ENCODE measurements at places on chromosomes 2 and 18.

DNA sequence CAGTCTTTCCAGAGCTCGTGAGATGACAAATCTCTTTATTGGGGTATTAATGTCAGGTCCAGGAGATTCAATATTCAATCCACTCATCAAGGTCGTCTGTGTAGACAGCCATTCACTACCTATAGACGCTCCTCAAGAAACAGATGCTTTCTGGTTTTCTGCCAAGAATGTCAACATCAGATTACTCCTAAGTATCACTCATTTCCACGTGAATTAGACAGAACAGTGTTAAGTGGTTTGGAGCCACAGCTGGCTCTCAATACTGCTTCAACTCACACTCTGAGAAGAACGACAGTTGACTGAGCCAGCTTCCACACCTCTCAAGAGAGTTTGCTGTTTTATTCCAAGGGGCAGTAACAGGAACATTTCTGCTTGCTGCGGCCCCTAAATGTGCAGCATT is 113.5 kb upstream of the NEDD4L start:
- DNase-seq = no peak

DNA sequence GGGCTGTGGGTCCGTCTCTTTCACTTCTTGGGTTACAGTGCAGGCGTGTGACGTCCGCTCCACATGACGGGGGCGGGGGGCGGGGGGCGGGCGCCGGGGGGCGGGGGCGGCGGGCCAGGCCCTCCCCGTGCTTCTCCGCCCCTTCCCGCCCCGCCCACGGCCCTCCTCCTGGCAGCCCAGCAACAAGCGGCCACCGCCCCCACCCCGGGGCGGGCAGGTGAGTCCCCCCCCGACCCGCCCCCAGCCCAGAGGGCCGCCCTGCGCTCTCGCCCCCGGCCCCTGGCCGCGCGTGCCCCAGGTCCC is 3.6 kb downstream of the ZNF516 start:
- DNase-seq = peak; percentile 86

DNA sequence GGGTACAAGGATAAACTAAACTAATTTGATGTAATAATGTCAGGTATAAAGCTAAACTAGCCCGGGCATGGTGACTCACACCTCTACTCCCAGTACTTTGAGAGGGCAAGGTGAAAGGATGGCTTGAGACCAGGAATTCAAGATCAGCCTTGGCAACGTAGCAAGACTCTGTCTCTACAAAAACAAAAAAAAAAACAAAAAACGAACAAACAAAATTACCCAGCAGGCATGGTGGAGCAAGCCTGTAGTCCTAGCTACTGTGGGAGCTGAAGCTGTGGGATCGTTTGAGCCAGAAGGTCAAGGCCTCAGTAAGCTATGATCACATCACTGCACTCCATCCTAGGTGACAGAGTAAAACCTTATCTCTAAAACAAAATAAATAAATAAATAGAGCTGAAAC is 131.8 kb upstream of the KYNU start:
- no peak for DNase-seq

DNA sequence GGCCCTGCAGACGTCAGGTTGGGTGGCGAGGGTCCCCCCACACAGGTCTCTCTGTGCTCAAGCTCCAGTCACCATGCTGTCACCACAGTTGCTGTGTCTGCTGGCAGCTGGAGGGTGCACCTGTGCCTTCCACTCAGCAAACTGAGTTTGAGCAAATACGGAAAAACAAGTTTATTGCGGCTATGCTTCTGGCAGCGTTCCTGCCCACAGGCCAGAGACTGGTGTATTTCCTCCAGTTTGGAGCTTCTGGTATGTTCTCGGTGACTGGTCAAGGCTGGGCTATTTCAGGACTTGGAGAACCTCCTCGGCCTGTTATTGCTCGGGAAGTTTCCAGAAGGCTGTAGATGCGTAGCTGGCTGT is 132.6 kb downstream of the SEPTIN10 start:
- no peak for DNase-seq

- no peak for DNase-seq
Measured at GRCh38 chr2:111025288-111025687, 95.4 kb upstream of the BCL2L11 start.

All from left lobe of liver (tissue), 2 donors.